8988T (cell line): ENCODE measurements at places on chromosomes 3 and 15.
A peak's percentile ranks its signal among the peaks of the same experiment; 100 is the strongest.

- no peak for DNase-seq
Measured at GRCh38 chr15:68289621-68290352, 12.2 kb downstream of the FEM1B start.

DNA sequence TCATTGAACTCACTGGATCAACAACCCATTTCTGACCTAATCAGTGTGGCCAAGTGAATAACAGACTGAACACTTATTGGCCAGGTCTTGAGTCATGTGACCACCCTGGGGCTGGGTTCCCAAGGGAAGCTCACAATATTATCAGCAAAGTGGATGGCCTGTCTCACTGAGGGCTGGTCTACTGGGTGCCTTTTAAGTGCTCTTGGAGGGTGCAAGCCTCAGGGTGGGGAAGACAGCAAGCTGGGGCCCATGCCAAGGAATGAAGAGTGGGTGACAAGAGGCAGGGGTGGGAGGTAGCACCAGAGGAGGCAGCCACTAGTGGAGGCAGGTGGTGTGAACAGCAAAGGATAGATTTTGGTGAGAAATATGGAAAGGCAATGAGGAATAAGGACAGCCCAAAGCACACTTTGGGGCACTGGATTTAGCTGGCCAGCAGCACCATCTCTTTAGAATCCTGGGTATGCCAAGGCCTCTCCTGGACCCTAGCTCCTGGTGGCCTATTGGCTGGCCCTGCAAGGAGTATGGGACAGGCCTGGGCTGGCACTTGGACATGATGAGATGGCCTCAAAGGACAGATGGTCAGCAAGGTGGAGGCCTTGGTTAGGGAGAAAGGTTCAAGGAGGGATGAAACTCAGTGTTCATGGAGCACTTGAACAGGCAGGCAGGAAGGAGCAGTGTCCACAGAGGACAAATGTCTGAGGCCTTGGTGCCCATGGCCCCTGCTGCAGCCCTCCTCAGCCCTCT, 34.2 kb downstream of the HMCES start:
- no peak for DNase-seq

- DNase-seq = peak; percentile 73
Measured at GRCh38 chr3:66372681-66373350, 128.0 kb downstream of the LRIG1 start.

DNA sequence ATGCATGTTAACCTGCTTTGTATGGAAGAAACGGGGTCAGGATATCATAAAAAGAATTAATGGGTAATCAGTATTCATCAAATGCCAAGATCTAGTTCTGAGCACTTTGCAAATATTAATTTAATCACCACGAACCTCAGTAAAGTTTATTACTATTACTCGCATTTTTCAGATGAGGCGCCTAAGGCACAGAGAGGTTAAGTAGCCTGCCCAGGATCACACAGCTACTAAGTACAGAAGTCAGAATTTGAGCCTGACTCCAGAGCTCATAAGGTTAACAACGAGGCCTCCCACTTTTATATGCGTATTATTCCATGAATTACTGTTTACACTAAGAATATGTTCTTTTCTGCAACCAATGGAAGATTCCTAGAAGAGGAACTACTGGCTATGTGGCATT, 109.6 kb upstream of the KLF13 start:
- DNase-seq = no peak

DNA sequence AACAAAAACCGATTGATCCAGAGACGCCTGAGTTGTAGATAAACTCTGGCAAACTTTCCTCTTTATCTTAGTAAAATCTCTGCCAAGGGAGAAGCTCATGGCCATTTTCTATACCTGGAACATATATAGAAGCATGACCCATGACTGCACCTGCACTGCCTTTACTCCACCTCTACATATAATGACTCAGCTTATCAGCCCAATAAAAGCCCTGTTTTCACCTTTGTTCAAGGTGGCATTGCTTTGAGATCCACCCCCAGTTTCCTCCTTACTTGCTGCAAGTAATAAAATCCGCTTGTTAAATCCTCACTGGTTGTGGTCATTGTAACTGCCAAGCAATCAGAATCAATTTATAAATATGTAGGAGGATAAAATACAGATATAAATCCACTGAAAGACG, 1280.4 kb downstream of the NSUN3 start:
- DNase-seq = no peak

DNA sequence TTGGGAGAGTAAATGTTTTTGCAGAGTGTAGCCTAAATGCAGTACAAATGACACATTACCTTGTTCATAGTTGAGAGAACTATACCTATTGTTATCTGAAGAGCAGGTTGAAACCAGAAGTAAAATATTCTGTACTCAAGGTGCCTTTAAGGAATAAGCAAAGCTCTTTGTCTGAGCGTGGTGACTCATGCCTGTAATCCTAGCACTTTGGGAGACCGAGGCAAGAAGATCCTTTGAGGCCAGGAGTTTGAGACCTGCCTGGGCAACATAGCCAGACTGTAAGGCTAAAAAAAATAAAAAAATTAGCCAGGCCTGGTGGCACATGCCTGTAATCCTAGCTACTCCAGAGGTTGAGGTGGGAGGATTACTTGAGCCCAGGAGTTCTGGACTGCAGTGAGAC, 2.2 kb upstream of the RNF13 start:
- DNase-seq = no peak

DNA sequence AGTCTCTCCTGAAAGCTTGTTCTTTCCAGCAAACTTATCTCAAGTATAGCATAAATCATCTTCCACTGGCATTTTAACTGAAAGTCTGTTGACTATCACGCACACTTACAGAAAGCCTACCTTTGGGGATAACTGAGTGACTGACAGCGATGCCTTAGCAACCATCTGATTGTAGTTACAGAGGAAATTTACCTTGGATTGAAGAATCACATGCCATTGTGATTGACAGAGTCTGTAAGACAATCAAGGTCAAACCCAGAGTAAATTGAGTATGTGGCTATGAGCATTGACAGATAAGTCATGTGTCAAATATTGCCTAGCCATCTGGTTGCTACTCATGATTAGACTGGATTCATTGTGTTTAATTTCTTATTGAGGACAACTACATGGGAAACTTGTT, 82.0 kb downstream of the CNTN4 start:
- no peak for DNase-seq

DNA sequence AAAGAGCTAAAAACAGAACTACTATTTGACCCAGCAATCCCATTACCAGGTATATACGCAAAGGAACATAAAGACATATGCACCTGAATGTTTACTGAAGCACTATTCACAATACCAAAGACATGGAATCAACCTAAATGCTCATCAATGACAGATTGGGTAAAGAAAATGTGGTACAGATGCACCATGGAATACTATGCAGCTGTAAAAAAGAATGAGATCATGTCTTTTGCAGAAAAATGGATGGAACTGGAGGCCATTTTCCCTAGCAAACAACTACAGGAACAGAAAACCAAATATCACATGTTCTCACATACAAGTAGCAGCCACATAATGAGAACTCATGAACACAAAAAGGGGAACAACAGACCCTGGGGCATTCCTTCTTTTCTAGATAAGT, 208.9 kb upstream of the LRRFIP2 start:
- DNase-seq = no peak

GRCh38 chr3:184594371-184595001, 32.9 kb downstream of the EPHB3 start:
- DNase-seq = no peak

- no peak for DNase-seq
Measured at GRCh38 chr15:33975022-33975565, 6.8 kb downstream of the CHRM5 start.

DNA sequence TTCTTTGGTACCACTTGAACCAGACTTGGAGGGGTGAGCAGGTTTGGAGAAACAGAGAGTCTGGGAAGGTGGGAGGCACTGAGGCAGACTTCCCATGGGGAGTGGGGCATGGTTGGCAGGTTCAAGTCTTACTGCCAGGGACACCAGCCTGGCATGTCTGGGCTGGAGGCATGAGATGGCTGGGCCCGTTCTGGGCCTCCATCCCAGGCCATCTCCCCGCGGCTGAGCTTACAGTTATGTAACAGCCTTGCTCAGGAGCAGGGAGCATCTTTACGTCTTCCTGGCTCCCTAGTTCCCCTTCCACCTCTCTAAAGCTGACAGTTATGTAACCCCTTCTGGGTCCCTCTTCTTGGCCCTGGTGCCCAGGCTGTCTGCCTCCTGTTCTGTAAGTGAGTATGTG, 12.4 kb downstream of the VIPR1 start:
- DNase-seq = no peak

- no peak for DNase-seq
Measured at GRCh38 chr15:47876986-47877385, 159.7 kb downstream of the SEMA6D start.

DNA sequence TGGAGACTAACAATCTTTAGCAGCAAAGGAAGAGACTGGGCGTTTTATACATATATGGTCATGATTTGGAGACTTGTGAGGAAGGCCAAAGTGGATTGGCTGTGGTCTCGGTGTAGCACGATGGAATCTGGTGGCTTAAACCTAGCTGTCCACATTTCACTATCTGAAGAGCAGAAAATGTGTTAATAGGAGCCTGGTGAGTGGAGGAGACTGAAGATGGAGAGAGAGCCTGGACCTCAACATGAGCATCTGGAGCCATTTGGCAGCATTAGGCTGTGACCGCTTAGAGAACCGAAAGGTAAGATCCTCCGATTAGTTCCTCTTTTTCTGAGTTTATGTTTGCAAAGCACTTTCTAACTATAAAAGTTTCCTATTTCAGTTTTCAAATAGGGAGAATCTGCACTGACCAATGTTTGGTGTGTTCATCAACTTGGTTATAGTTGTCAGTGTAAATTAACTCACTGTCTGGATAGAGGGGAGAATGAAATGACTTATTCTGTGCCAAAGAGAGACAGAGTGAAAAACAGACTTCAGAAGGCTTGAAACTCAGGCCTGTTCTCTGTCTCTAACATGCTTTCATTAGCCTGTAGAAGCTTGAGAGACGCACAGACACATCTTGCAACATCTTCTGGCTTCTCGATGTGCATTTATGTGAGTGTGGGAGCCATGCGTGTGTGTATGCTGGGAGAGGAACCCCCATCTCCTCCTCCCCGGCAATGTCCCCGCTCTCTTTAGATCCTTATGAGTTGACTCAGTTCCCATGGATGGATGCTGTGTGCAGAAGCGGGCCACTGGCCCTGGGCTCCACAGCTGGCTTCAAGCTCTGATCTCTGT, 244.7 kb upstream of the TBL1XR1 start:
- no peak for DNase-seq

GRCh38 chr3:126344380-126345041, 12.7 kb downstream of the KLF15 start:
- DNase-seq = no peak

- no peak for DNase-seq
Measured at GRCh38 chr3:14517601-14518431, 22.3 kb downstream of the GRIP2 start.

DNA sequence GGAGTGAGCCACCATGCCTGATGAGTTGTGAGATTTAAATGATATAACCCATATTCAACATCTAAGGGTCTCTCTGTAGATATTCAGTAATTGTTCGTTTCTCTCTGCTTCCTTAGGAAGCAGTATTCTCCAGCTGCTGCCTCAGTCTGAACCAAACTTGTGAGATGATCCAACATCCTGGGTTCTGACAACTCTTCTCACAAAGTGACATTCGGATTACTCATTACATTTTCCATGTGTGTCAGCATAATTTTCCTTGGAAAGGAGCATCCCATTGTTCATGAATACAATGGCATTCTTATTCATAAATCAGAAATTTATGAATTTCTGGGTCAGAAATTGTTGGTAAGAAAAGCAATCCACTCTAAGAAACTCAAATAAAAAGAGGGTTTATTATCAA, 15.0 kb upstream of the SEC22A start:
- DNase-seq = no peak

DNA sequence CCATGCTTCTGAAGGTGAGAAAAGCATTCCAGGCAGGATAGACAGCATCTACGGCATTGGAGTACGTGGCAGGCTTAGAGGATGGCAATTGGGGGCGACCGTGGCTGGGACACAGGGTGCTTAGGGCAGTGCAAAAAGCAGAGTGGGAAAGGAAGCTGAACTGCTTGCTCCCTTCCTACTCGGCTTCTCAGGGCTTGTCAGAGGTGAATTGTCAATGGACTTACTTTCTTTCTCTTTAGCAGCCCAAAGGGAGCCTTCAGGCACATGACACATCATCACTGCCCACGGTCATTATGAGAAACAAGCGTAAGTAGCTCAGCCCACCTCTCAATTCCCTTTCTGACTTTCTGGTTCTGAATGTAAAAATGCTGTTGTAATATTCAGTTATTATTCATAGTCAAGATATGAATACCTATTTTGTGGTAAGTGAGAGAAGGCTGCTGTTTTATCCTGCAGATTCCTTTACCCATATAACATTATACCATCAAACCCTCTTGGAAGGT, 84.3 kb downstream of the KLHL25 start:
- DNase-seq = no peak

DNA sequence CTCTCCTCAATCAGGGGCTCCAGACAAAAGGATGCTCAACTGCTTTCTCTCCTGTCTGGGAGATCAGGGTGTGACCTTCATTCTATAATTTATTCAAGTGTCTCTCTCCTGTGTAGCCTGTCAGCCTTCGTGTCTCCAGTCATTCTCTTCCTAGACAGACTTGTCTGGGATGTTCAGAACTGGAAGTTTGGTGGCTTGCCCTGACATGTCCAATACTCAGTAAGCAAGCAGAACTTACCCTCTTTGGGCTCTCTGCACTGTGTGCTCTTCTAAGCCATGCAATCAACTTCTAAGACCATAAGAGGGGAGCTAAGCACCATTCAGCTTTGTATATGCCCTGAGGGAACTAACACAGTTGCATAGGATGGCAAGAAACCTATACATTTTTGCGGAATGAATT, 14.1 kb downstream of the ACKR2 start:
- DNase-seq = no peak

DNA sequence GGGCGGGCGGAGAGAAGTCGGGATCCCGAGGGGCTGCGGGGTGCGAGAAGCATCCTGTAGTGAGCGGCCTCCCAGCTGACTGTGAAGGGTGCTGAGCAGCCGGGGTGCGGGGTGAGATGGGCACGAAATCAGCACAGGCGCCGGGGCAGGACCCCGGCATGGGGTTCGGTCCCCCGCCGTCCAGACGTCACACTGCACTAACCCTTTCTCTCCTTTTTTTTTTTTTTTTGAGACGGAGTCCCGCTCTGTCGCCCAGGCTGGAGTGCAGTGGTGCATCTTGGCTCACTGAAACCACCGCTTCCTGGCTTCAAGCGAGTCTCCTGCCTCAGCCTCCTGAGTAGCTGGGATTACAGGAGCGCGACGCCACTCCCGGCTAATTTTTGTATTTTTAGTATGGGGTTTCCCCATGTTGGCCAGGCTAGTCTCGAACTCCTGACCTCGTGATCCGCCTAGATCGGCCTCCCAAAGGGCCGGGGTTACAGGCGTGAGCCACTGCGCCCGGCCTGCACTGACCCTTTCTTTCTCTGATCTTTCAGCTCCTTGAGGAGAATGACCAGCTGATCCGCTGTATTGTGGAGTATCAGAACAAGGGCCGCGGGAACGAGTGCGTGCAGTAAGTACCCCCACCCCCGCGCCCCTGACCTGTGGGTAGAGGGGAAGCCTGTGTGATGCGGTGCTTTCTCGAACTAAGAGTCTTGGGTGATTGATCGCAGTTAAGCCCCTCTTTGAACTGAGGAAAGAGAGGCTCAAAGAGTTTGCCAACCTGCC, 513 bp downstream of the SS18L2 start:
- no peak for DNase-seq
